ENCODE measurements at places on chromosomes 1 and 21. TPM values are rescaled to one million over a fixed set of nuclear protein-coding genes. Genes with fewer than 3 reads are reported as not detected.

- DNase-seq, result peak; percentile 31
These were observed 131.5 kb downstream of the CNIH3 start for GRCh38 chr1:224747578-224747977.

- DNase-seq, result no peak
These were observed 14.3 kb downstream of the CHI3L2 start for GRCh38 chr1:111241797-111242196.

GRCh38 chr1:225509770-225510169, 81.9 kb upstream of the LBR start:
- DNase-seq, result no peak

The GPR153 gene
- 0.31 TPM for total RNA-seq

The NR1I3 gene
- total RNA-seq, result not detected

GRCh38 chr1:206106328-206107167, 10.6 kb downstream of the AVPR1B start:
- peak; percentile 68 for DNase-seq

The NSL1 gene
- total RNA-seq, result 33.8 TPM

GRCh38 chr1:16958475-16958874, 21.9 kb downstream of the MFAP2 start:
- DNase-seq, result no peak

DNA sequence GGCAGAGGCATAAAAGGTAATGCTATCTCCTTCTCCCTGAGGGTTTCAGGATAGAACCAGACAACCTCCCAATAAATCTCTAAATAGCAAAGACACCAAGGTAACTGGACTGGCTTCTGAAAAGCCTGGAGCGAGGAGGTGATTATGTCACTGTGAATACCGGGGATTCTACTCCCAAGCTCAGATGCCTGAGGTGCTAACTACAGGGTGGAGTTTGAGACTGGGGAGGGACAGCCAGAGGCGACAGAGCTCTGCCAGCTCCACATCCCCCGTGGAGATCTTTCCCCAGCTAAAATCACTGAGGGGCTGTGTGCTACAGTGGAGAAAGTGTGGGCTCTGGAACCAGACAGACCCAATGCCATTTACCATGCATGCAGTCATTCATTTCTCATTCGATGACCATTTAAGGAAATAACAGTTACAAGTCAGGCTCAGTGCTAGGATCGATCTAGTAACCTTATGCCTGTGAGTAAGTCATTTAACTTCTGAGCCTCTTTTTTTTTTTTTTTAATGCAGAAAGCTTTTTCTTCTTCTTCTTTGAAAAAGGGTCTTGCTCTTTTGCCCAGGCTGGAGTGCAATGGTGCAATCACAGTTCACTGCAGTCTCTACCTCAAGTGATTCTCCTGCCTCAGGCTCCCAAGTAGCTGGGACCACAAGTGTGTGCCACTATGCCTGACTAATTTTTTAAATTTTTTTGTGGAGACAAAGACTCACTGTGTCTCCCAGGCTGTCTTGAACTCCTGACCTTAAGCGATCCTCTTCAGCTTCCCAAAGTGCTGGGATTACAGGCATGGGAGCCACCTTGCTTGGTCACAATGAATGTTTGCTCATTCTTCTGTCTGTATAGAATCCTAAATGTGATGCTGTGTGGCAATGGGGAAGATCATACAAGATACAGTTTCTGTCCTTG, 8.1 kb upstream of the SLC45A3 start:
- DNase-seq, result no peak

DNA sequence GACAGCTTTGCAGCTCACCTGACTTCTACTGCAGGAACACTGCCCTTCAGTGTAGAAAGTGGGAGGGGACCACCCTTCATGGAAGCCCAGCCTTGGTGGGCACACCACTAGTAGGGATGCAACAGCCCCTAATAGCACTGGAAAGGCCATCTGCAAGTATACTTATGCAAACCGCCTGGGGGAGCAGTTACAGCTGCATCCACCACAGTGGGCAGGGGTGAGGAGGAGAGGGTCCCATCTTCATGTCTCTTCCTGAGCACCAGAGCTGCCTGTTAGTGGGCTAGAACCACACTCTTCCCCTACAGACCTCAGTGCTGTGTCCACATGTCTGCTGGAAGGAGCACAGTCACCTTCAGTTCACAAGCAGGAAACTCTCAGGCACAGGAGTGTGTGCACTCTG, 66.2 kb upstream of the LHX8 start:
- DNase-seq, result no peak

The S100A3 gene
- total RNA-seq, result not detected

GRCh38 chr1:150553392-150554085, 4.3 kb downstream of the ADAMTSL4 start:
- no peak for DNase-seq

The PTBP2 gene
- total RNA-seq, result 17.5 TPM

DNA sequence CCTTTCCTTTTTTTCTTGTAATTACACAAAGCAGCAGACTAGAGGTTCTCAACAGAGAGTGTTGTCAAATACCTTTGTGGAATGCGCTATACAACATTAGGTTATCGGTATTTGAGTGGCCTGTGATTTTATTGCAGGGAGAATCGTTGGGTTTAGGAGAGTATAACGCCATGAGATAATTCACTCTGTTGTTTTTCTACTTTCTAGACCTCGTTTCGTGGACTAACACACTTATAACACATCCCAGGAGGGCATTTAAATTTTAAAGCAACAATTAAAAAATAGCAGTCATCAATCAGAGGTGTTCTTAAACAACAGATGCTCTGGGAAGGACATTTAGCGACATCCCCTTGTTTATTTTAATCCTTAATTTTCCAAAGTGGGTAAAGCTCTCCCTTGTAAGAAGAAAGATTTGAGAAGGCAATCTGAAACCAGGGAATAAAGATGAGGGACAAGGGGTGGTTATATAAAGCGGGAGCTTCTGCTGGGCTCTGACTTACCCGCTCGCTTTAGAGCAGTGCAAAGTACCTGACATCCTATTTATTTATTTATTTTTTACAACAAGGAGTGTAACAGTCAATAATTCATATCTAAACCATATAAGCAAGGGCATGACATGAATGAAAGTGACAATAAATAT, 4.9 kb downstream of the PBX1 start:
- DNase-seq, result no peak

- no peak for DNase-seq
These were observed 8.3 kb downstream of the TNNT2 start for GRCh38 chr1:201369209-201369608.

GRCh38 chr1:181508486-181509165, 25.3 kb downstream of the CACNA1E start:
- no peak for DNase-seq

Data from activated naive CD4-positive, alpha-beta T cell treated with anti-CD3 and anti-CD28 coated beads, Interleukin-2, amount 50 U/mL, for 72 hours (primary cell).